ENCODE measurements at places on chromosomes 1 and 21.

DNA sequence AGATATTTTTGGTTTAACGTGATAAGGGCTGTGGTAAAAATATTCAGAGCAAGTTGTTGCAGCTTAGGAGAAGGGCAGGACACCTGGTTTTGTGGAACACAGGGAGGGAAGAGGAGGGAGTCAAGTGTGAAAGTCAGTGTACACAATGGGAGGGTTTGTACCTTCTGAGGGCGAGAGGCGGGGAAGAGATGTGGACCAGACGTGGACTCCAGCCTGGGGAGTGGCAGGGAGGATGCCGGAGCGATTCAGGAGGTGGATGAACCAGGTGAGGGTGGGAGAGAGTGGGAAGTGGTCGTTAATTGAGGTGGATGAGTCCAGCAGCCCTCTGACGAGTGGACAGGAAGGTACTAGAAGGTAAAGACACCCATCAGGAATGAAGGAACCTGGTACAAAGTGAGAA lies 52.2 kb upstream of the IRF2BP2 start:
- no peak for DNase-seq

DNA sequence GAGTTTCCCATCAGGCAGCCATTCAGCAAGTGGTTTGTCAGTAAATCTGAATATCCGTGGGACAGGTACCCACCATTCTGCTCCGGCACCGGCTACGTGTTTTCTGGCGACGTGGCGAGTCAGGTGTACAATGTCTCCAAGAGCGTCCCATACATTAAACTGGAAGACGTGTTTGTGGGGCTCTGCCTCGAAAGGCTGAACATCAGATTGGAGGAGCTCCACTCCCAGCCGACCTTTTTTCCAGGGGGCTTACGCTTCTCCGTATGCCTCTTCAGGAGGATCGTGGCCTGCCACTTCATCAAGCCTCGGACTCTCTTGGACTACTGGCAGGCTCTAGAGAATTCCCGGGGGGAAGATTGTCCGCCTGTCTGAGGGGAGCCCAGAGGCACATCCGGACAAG lies 48.4 kb downstream of the B3GALT5 start:
- DNase-seq = no peak

GRCh38 chr1:110601332-110601731 lies 4.8 kb downstream of the KCNA2 start:
- no peak for DNase-seq

DNA sequence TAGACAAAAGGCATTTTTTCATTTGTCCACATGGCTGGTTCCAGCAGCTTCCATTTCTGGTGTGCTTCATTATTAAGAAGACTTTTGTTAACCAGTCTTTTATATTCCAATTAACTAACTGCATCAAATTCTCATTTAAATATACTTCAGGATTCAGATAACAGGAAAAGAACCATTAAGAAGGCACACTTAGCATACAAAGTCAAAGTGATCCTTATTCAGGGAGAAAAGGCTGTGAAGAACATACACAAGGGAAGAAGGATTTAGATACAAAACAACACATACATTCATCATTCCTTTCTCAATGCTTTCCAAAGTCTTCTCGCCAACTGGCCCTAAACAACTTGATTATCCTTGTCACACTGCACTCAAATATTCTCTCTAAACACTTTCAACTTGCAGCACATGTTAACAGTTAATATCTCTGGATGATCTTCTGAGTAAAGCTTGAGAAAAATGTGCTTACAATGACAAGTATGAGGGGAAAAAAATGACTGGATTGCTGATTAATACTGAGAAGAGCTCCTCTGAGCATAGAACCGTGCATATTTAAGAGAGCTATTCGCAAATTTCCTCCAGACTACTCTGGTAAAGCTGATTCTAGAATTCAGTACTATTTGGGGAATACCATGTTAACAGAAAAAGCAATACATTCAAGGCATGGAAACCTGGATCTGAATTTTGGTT lies 225.2 kb upstream of the TNR start:
- no peak for DNase-seq

DNA sequence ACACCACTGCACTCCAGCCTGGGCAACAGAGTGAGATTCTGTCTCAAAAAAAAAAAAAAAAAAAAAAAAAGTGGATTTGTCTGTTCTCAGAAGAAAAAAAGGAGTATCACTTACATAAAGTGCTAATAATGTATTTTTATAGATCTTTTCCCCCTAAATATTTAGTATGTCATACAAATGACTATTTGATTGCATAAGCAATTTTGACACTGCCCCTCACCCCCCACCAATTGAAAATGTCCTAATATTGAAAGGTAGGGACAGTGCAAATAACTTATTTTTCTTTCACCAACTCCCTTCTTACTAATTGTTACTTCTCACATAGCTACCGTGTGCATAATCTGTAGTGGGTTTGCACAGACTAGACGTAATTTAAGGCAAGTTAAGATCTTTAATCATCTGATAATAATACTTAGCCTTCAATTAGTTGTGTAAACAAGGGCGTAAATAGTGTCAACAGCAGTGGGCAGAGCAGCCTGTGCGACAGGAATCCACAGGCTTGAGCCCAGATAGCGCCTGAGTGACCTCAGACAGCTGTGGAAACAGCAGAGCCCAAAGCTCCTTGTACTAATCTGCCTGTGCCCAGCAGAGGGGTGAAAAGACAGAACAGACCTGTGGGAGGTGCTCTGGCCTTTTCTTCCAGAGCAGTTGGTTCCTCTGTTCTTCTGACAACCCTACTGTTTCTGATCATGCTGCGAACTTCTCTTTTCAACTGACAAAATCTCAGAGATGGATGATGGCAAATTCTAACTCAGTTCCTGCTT lies 4.5 kb upstream of the IER5 start:
- peak; percentile 77 for DNase-seq

DNA sequence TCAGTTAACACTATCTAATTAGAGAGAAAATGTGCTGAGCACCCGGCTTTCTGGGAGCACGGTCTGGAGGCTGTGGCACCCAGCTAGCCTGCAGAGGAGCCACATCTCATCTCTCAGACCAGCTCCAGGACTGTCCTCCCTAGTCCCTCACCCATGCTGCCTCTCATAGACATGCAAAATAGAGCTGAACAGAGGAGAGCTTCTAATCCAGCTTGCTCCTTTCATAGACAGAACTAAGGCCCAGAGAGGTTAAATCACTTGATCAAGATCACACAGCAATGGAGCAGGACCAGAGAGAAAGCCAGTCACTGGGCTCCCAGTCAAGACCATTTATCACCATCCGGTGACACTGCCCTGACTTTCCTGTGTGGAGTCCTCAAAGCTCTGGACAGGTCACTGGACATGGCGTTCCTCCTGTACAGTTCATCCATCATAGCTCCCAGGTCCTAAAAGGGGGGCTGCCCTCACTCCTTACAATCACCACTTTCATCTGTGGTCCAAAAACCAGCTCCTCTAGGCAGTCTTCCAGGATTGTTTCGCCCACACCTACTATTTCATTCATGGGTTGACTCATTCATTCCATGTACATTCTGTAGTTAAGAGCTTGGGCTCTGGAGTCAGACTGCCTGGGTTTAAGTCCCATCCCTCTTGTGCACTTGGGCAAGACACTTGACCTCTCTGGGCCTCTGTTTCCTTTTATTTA lies 8.8 kb upstream of the CAMK2N1 start:
- DNase-seq = no peak

All from CD4-positive, alpha-beta T cell treated with Interleukin-15 for 4 hours (primary cell).